Fibroblast of skin of back (primary cell): ENCODE measurements at places on chromosomes 12 and 14.

DNA sequence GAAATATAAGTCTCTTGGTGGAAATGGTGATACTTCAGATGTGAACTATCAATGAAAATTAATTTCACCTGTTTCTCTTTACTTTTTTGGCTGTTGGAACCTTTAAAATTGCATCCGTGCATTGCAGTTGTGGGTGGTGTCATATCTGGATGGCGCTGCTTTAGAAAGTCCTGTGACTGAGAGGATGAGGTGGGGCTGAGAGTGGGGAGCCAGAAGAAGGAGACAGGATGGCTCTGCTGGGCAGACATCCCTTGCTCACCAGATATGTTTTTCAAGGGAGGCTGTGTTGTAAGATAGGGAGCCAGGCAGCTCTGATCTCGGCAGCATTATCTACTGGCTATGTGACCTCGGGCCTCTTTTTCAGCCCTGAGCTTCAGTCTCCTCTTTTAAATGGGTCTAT is 12.7 kb downstream of the ASB2 start:
- no peak for DNase-seq

GRCh38 chr14:102928412-102929240 is 6.2 kb downstream of the AMN start:
- DNase-seq, result peak; percentile 47

- peak; percentile 72 for DNase-seq
Observed at GRCh38 chr12:123085730-123086487, 65.0 kb downstream of the PITPNM2 start.

DNA sequence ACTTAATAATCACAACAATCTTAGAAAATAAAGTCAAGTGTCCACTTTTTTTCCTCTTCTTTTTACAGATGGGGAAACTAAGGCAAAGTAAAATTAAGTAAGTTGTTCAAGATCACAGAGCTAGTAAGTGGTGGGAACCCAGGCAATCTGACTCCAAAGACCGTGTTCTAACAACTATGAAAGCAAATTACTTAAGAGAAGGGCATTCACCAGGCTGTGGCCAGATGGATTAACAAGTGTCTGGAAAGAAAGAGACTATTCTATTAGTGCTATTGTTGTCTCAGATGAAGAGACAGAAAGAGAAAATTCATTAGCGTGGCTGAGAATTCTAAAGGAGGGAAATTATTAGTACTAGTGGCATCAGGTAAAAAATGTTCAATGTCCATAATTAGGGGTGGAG is 48.5 kb downstream of the FGD6 start:
- no peak for DNase-seq

- DNase-seq, result peak; percentile 62
Observed at GRCh38 chr12:92971859-92972524, 42.9 kb upstream of the EEA1 start.

DNA sequence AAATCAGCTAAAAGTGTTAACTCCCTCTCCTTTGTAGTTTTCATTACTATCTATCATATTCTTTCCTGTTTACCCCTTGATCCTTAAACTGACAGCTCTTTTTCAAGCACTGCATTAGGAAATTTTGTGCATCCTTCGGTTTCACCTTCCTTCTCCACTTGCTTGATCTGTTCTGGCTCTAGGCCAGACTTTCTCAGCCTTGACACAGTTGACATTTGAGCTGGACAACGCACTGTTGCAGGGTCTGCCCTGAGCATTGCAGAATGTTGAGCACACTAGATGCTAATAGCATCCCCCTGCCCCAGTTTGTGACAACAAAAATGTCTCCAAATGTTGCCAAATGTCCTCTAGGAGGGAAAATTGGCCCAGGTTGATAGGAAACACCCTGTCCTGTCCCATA is 75.4 kb upstream of the KCNJ8 start:
- DNase-seq, result no peak

DNA sequence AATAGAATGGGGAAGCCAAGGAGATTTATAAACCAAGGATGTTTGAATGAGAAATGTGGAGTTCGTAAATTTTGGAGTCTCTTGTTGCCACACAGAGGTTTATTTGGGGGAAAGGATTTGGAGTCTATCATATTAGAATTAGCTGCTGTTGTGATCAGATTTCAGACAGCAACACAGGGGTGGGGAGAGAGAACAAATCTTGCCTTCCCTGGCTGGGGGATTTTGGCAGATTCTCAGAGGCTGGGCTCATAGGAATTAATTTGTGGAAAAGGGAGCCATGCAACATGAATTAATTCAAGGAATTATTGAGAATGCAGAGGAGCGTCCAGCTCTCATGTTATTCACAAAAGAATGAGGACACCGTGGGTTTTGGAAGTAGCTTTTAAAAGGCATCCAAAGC is 73.9 kb upstream of the PRMT8 start:
- DNase-seq, result no peak

DNA sequence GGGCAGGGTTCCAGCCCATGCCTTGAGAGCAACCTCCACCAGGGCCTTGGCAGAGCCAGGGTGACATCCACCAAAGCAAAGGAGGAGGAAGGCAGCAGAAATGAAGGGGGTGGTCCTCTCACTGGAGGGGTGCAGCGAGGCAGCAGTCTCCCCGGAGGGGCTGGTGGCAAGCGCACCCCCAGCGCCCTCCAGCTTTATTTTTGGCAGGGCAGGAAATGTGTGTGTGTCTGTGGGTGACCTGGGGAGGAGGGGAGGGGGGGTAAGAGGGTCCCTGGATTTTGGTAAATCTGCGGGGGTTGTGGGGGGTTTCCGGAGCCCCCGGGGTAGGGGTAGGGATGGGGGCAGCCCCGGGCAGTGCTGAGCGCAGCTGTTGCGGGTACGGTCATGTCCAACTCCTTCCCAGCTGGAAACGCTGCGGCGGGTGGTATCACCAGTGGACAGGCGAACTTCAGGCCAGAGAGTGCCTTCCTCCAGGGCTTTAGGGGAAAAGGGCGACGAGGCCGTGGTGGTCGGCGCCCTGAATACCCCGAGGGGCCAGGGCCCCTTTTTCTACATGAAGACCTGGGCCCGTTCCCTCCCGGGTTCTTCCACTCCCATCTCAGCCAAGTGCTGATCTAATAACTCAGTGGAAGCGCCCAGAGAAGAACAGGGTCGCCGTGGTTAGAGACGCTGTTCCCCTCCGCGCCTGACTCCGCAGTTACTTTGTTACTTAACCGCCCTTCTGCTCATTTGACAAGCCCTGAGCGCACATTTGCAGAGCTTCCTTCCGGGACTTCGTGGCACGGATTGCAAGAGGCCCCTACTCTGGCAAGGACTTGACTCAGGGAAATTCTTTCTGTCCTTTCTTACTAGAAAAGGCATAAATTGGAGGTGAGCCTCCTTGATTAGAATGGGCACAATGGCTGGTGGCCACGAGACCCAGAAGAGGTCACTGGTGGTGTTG is 55.2 kb downstream of the FOS start:
- DNase-seq, result no peak

- DNase-seq, result no peak
Observed at GRCh38 chr14:91521061-91521640, 11.0 kb upstream of the PPP4R3A start.
